NCI-H1930 (cell line): ENCODE measurements at places on chromosomes 12 and 14.

DNA sequence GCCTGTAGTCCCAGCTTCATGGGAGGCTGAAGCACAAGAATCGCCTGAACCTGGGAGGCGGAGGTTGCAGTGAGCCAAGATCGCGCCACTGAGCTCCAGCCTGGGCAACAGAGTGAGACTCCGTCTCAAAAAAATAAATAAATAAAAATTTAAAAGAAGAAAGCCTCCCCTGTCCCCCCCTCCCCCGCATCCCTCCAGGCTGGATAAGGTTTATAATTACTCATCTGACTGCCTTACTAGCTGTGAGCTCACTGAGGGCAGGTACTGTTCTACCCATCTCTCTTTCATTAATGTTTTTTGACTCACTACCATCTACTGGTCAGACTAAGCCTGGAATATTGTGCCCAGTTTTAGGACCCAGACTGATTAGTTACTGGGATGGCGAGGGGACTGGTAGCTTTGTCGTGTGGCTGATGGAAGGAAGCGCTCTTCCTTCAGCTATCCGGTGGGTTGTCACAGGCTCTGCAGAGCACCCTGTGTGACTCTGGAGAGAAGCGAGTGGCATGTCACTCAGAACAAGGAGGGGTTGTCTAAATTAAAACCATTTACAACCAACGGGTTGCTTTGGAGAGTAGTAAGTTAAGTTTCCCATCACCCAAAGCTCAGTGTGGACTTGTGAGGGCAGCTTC lies 16.9 kb downstream of the EVL start:
- DNase-seq, result no peak

- no peak for DNase-seq
These were observed 131.6 kb downstream of the ADGRD1 start for GRCh38 chr12:131085125-131085815.

DNA sequence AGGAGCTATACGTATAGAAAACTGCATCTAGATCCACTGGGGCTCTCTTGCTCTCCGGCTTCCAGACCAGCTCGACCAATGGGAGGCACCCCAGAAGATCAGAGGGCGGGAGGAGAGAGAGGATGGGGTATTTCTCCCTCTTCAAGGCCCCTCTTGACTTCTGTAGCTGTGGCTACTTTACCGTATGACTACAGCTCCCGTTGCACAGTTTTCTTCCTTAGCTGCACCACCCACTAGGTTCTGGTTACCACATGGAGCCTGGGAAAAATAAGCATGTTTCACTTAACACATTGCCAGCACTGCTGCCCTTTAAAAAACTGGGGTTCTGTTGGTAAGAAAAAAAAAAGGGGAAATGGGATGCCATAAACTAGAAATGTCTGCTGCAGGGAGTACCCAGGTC lies 214.4 kb downstream of the TBX5 start:
- DNase-seq, result no peak

DNA sequence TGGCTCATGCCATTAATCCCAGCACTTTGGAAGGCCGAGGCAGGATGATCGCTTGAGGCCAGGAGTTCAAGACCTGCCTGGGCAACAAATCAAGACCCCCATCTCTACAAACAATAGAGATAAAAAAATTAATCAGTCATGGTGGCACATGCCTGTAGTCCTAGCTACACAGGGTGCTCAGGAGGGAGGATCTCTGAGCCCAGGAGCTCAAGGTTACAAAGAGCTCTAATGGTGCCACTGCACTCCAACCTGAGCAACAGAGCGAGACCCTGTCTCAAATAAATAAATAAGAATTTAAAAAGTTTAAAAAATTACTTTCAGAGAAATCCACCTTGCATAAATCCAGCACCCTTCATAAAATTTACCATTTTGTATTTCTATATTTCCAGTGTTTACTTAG lies 2.2 kb downstream of the KLRF1 start:
- no peak for DNase-seq

DNA sequence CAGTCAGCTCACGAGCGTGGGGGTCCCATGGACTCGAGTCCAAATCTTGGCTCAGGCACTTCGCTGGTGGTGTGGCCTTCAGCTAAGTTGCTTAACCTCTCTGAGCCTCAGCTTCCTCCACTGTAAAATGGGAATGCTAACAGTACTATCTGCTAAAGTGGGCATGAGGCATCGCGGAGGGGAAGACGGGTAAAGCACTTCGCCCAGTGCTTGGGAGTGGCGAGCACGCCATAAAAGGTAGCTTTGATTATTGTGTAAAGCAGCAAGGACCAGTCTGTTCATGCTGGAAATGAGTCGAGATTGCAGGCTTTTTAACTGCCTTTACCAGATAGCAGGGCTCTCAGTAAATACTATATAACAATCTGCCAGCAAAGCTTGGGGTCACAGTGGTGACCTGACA lies 24.5 kb downstream of the HRK start:
- DNase-seq, result no peak

- DNase-seq, result no peak
These were observed 12.6 kb downstream of the SERPINA3 start for GRCh38 chr14:94624537-94625352.

DNA sequence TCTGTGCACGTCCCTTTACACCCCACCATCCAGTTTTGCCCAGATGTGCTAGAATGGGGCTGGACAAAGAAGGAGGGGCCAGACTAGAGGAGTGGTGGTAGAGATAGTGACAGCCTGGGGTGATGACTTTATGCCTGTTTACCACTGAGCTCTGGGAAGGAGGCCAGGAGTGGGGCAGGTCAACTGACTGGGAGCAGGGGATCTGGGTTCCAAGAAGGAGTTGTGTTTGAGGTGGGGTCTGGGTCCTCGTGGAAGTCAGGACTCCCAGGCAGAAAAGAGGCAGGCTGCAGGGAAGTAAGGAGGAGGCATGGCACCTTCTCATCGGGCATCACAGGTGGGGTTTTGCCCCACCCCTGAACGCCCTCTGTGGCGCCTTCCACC lies 315 bp downstream of the LTB4R2 start:
- no peak for DNase-seq
